Activated T-helper 1 cell treated with anti-CD3 and anti-CD28 coated beads, Interleukin-2, amount 50 U/mL, for 16 hours (primary cell): ENCODE measurements at places on chromosomes 4 and X.

GRCh38 chr4:37666625-37667071 is 19.5 kb downstream of the RELL1 start:
- DNase-seq, result no peak

DNA sequence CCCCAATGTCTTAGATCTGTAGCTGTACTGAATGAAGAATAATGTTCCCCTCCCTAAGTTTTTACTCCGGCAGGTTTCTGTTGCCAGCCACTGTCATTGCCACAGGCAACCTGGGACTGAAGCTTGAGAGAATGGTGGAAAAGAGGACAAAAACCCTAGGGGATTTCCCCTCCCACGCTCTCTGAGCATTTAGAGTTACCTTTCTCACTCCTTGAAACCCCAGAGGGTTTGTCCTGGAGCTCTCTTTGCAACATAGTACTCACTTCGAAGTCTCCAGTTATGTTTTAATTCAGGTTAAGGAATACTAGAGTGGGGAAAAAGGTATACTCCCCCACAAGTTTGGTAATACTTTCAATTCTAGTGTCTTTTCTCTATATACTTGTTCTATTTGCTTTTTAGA is 31.5 kb downstream of the F8 start:
- no peak for DNase-seq

DNA sequence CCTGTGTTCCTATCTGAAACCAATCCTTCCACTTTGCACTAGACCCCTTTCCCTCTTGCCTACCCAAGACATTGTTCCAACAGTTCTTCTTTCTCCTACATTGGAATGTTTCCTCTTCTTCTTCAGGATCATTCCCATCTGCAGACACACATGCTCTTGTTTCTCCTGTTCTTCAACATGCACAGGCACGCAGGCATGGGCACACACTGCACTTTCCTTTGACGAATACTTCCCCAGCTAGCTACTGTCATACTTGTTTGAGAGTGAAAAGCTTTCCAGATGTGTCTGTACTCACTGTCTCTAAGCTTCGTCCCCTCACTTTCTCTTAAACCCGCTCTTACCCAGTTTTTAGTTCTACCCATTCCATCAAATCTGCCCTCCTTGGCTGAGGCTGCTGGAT is 31.8 kb upstream of the ERVMER34-1 start:
- DNase-seq, result no peak

DNA sequence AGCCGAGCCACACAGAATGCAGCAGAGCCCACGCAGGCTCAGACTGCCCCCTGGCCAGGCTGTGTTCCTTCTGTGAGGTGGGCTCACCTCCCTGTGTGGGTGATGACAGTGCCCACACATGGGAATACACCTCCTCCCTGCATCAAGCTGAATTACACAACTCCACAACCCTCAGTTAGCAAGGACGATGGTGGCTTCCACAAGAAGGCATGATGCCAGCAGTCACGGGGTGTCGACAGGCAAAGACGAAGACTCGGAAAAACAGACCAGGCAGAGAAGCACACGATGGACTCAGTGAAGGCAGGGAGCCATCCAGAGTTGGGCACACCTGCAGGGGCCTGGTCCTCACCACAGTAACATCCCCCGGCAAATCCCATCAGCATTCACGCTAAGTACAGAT is 12.1 kb downstream of the LETM1 start:
- no peak for DNase-seq

DNA sequence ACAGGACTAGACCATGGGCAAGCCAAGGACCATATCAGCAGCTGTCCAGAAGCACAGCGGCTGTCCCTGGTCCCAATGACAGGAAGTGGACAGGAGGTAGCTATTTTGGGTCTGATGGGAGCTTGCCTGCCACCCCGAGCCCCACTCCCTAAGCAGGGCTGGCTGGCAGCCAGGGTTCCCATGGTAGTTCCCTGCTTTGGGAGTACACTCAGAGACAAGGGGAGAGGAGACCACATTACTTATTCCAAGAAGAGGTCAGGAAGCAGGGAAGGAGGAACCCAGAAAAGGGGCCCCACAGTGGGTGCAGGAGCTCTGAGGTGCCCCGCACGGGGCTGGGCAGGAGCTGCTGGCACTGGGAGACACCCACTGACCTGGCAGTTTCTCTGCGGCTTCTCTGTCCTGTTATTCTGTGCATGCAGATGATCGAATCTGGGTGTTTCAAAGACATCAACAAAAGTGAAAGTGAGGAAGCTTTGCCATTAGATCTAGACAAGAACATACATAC is 36.3 kb downstream of the HTT-AS start:
- DNase-seq, result no peak

DNA sequence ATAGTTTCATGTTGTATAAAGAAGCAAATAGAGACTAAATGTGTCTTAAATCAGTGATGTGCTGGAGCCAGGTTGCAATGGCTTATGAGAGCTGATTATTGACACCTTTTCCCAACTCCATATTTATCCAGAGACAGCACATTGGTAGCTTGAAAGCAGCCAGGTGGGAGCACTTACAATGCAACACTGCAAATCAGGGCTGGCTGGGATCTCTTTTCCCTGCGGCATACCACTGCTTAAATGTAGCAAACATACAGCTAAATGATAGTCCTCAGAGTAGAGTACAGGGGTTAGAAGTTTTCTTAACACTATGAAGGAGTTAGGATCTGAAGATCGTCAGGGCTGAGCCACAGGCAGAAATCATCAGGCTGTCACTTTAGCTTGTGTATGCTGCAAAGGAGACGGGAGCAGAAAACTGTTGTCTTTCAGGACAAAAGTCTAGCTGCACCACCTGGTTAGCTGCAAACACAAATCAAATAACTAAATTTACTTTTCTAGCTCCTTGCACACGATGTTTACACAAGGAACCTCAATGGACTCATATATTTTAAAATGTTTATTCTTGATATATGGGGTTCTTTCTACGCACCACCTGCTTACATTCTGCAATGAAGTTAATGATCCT is 527.3 kb downstream of the TLL1 start:
- DNase-seq, result no peak

DNA sequence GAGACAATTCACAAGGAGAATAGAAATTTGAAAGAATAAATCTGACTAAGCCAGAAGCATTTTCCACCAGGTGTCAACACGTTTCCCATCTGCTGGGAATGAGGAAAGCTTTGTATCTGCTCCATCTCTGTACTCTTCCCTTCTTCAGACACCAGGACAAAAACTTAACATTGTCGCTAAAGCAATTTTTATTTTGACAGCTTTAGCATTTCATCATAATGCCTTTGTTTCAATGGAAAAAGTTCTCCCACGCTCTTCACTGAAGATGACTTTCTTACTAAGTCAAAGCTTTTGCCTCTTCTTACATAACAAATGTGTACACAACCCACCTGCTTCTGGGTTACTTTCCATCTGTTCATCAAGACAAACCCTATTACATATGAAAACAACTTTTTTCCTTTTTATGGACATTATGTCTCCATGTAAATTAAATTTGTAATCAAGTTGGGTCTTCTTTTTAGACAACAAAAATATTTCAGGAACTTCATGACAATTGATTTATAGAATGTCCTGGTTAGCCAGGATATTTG is 141.7 kb upstream of the GUCY1A1 start:
- no peak for DNase-seq

DNA sequence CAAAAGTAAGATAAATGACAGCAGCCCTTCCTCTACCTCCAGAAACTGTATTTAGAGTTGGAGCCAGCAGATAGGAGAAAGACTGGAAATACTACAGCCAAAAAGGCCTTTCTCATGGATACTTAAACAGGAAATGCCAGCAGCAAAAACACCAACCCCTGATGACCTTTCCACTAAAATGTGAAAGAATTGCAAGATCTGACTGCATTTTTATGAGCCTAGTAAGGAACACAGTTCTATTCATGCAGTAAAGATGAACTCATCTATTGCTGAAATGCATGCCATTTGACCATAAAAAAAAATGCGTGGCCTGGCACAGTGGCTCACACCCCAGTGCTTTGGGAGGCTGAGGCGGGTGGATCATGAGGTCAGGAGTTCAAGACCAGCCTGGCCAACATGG is 19.9 kb downstream of the ABCG2 start:
- DNase-seq, result no peak

GRCh38 chr4:159341522-159341921 is 238.6 kb downstream of the RAPGEF2 start:
- DNase-seq, result no peak

GRCh38 chr4:187919966-187920365 is 75.6 kb upstream of the ZFP42 start:
- no peak for DNase-seq

DNA sequence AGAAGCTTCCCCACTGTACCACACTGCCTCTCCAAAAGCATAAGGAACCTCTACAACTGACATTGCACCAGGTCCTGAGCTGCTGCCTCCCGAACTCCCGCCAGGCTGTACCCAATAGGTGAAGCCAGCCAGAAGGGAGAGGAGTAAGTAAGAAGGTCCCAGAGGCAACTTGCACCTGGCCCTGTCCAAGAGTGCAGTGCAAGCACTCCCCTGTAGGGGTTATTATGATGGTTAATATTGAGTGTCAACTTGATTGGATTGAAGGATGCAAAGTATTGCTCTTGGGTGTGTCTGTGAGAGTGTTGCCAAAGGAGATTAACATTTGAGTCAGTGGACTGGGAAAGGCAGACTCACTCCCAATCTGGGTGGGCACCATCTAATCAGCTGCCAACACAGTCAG is 879.3 kb upstream of the SLIT2 start:
- no peak for DNase-seq

GRCh38 chrX:110401135-110401534 is 42.5 kb downstream of the RTL9 start:
- DNase-seq, result no peak

- peak; percentile 8 for DNase-seq
Observed at GRCh38 chrX:139930916-139931645, 1.8 kb downstream of the ATP11C start.

GRCh38 chr4:102638621-102639020 is 122.1 kb downstream of the MANBA start:
- no peak for DNase-seq

GRCh38 chrX:66030505-66031317 is 9.2 kb downstream of the VSIG4 start:
- DNase-seq, result no peak

- DNase-seq, result no peak
Observed at GRCh38 chr4:185780472-185780871, 31.5 kb downstream of the SORBS2 start.

DNA sequence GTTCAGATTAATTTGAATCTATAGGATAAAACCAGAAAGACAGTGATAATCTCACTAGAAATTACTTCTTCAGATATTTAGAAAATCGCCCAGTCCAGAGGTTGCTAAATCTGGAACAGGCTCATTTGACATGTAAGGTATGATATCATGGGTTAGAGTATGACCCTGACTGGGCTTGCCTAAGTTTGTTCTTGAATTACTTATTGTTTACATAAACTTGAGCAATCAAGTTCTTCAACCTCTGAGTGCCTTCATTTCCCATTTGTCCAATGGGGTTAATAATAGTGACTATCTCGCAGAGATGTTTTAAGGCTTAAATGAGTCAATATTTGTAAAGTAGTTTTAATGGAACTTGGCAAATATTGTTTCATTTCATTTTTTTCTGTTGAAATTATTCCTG is 1947.6 kb upstream of the IGFBP7 start:
- DNase-seq, result no peak

DNA sequence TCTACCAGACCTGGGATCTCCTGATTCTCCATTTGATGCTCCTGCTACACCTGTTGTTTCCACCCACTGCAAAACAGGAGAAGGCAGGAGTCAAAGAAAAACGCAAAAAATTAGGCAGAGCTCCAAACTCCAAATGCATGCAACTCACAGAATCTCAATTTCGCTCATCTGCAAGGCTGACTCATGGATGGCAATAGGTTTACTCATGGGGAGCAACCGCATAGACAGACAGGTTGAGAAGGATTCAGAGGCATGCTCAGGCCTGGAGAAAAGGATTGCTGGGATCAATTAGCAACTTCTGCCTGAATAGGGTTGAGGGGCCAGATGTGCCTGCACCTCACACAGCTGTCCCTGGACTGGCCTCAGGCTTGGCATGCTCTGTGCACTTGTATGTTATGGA is 231.0 kb downstream of the LDB2 start:
- DNase-seq, result no peak

DNA sequence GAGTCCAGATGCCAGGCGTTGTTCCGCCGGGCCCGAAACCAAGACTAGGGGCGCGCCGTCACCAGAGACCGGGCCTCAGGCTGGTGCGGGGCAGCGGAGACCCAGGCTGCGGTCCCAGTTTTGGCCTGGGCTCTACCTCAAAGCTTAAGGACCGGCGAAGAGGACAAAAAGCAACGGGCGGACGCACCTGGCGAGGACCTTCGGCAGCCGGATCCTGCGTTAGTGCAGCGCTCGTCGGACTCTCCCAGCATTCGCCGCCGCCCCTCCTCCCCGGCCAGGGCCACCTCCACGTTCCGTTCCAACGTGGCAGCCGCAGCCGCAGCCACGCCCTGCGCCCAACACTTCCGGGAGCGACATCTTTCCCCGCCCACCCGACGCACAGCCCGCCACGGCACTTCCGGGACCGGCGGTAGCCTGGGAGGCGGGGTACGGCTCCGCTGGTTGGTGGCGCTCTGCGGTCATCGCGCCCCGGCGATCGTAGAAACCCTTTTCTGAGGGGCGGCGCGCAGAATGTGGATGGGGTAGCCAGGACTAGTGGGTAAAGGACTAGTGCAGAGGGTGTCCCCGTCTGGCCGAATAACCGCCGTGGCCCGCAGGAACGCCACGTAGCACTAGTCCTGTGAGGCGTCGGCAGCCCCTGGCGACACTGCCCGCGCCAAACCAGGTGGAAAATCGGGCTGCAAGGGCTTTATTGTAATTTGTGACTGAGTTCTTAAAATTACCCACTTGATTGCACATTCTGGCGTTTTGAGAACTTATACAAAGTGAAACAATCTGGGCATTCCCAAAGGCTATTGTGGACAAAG is at the start of gene SEC31A:
Gene SEC31A (minus strand): TSS at position 253 of the 806 bp plus-strand sequence. CDS start 9,217 bp downstream, outside the sequence.
- DNase-seq, result peak; percentile 96

DNA sequence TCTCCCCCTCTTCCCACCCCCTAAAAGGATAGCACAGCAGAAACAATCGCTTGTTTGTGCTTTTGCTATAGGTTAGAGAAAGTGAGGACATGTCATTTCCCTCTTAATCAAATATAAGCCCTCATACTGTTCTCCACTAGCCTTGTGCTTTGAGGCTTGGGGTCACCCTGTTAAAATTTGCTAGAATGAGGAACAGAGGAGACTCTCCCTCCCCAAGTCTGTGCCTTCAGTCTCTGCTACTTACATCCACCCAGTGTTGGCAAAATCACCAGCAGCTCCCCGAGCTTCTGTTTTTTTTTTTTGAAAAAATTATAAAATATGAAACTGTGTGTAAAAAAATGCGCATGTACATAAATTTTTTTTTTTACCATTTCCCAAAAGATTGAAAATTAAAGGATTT is 19.3 kb downstream of the KLF3 start:
- DNase-seq, result no peak

DNA sequence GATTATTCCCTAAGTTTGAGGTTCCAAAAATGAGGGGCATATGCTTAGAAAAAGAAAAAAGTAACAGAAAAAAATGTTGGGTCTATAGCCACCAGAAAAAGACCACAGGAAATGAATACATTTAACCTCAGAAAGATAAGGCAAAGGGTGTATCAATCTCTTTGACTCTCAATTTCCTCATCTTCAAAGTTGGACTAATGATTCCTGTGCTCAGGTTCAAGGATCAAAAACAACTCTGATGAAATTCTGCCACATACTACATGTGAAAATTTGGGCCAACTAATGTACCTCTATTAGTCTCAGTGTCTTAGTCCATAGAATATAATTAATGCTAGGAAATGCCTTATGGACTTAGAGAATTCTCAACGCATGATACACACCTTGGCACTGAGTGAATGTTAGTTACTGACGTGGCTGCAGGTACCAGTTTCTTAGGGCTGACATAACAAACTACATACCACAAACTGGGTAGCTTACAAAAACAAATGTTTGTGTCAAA is 257.7 kb downstream of the ANKRD50 start:
- DNase-seq, result no peak

GRCh38 chr4:95572304-95572991 is 23.7 kb upstream of the UNC5C start:
- DNase-seq, result no peak
